Activated naive CD8-positive, alpha-beta T cell treated with anti-CD3 and anti-CD28 coated beads, Interleukin-2, amount 50 U/mL, for 24 hours (primary cell): ENCODE measurements at places on chromosomes 5 and 9.

GRCh38 chr5:72408603-72409002, 88.4 kb downstream of the PTCD2 start:
- H3K36me3 ChIP-seq: no peaks in the 10 kb centered on the region
- H3K27me3 ChIP-seq: peaks cover 4% of the 10 kb centered on the region
- no peak overlapping the region for H3K4me3 ChIP-seq
- no peak for DNase-seq
- no peak overlapping the region for H3K27ac ChIP-seq
- H3K4me1 ChIP-seq: no peaks in the 10 kb centered on the region

DNA sequence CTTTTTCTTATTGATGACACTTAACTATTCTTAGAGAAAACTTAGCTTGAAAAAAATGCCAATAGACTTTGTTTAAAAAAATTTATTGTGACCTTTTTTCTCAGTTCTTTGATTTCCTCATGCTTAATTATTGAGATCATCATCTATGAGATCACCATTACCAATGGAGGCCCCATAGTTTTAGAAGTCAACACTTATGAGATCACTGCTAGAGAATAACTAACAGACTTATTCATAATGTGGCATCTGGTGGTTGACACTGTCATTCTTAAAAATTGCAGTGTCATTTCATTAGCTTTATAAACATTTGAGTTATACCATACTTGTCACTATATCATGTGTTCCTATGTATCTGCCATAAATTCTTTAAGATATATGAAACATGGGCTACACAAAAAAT, 14.9 kb upstream of the FEM1C start:
- H3K27ac ChIP-seq: no peak overlapping the region
- H3K4me1 ChIP-seq: peaks cover 3% of the 10 kb centered on the region
- no peak for DNase-seq
- H3K27me3 ChIP-seq: peaks cover 10% of the 10 kb centered on the region

DNA sequence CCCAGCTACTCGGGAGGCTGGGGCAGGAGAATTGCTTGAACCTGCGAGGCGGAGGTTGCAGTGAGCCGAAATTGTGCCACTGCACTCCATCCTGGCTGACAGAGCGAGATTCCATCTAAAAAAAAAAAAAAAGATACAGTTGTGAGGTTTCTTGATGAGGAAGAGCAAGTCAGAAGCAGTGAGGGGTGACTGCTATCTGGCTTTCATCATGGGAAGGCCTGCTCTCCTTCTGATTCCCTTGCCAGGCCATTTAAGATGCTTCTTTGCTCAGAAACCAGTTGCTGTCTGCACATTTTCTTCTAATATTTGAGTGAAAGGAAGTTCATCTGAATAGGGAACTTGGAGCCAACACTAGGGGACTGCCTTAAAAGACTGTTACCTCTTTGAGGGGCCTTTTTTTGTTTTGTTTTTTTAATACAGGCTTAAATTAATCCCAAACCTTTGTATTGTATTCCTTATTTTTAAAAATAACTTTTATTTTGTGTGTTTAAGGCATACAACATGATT, 201.9 kb downstream of the ARHGAP26 start:
- no peak overlapping the region for H3K4me3 ChIP-seq
- H3K27me3 ChIP-seq: no peaks in the 10 kb centered on the region
- H3K36me3 ChIP-seq: peaks cover 2% of the 10 kb centered on the region
- DNase-seq: no peak
- no peak overlapping the region for H3K27ac ChIP-seq

- no peaks in the 10 kb centered on the region for H3K27me3 ChIP-seq
- DNase-seq: no peak
- H3K4me3 ChIP-seq: no peak overlapping the region
- peaks cover 11% of the 10 kb centered on the region for H3K4me1 ChIP-seq
Measured at GRCh38 chr9:98259791-98260190, 4.3 kb upstream of the TBC1D2 start.

DNA sequence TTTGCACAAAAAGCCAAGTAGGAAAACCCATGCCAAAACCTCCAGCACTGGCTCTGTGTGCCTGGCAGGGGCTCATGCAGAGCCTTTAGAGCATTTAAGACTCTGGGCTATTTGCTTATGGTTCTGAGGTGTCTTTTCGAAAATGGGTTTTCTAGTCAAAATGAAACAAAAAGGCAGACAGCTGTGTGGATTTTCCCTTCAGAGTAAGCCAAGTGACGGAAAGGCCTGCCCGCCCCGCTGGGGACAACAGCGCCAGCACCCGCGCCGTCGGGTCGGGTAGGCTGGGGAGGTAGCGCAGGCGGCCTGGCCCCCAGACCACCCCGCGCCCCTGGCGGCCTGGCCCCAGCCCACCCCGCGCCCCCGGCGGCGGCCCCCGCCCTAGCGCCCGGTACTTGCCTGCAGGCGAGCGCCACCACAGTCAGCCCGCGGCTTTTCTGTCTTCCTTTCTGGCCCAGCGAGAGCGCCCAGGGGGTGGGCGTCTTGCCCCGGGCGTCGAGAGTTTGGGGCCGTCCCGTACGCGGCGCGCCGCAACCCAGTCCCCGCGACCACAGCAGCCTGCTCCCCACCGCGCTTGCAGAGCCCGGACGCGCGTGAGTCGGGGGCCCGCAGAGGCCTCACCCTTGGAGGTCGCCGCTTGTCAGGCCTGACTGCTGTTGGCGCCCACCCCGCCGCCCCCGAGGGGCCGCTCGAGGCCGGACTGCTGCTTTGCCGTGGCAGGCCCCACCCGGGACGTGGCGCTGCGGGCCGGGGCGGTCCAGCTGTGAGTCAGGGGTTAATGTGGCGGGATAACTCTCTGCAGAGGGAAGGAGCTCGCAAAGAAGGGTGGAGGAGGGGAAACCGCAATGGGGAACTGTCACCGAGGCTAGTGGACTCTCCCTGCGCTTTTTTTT, at the start of gene TICAM2:
Gene TICAM2 (minus strand): TSS at position 779 of the 890 bp plus-strand sequence. CDS start 21,223 bp downstream, outside the sequence.
- DNase-seq: peak; percentile 69
- H3K36me3 ChIP-seq: peaks cover 29% of the 10 kb centered on the region
- peak within 1 kb of the TSS; percentile 74 for H3K27ac ChIP-seq
- peak within 1 kb of the TSS; percentile 69 for H3K4me3 ChIP-seq
